Glutamatergic neuron (in vitro differentiated cells): ENCODE measurements at places on chromosomes 2 and 18. TPM values are rescaled to one million over a fixed set of nuclear protein-coding genes. Genes with fewer than 3 reads are reported as not detected.
A peak's percentile ranks its signal among the peaks of the same experiment; 100 is the strongest.

GRCh38 chr2:233353769-233354499, at the start of gene DGKD:
Gene DGKD (plus strand): TSS chr2:233354494. CDS start chr2:233354519, 25 bp downstream.
- DNase-seq: peak; percentile 74

The CCDC150 gene
- 25.6 TPM for total RNA-seq

The ING5 gene
- 38.3 TPM for total RNA-seq

DNA sequence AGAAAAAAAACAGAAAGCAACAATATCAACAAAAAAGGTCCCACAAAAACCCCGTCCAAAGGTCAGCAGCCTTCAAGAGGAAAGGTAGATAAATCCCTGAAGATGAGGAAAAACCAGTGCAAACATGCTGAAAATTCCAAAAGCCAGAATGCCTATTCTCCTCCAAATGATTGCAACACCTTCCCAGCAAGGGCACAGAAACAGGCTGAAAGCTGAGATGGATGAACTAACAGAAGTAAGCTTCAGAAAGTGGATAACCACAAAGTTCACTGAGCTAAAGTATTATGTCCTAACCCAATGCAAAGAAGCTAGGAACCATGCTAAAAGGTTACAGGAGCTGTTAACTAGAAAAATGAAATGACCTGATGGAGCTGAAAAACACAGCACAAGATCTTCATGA, 226.4 kb upstream of the DSEL start:
- DNase-seq: no peak

DNA sequence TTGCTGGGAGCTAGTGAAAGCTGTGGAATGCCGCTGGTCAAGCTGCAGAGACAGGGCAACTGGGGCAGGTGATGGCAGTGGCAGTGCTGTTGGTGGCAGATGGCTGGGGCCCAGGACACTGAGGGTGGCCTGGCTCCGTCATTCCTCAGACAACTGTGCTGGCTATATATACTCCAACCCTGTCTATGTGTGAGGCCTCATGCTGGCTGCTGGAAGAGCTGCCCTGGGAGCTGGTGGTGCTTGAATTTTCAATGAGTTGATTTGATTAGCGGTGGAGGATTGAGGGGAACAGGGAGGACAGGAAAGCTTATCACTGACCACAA, 66.5 kb upstream of the TMEM200C start:
- no peak for DNase-seq

GRCh38 chr2:236501026-236501425, 68.6 kb upstream of the ACKR3 start:
- DNase-seq: no peak

- no peak for DNase-seq
These were observed 52.6 kb downstream of the SH3BP4 start for GRCh38 chr2:235004329-235004903.

The RESP18 gene
- total RNA-seq: not detected

DNA sequence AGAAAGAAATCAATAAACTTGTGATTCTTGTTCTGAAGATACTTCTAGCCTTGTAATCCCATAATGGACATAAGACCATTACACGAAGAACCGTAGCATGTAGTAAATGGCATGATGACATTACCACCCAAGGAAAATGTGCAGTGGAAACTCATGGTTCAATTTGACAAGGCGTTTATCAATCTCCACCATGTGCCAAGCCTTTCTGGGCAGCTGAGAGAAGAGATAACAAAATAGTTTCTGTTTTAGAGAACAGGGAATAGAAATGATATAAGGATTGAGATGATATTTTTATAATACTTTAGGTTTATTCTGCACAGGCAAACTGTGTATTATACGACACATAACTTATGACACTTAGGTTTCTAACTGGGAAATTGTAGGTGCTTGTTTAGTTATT, 19.2 kb downstream of the ABI2 start:
- no peak for DNase-seq

DNA sequence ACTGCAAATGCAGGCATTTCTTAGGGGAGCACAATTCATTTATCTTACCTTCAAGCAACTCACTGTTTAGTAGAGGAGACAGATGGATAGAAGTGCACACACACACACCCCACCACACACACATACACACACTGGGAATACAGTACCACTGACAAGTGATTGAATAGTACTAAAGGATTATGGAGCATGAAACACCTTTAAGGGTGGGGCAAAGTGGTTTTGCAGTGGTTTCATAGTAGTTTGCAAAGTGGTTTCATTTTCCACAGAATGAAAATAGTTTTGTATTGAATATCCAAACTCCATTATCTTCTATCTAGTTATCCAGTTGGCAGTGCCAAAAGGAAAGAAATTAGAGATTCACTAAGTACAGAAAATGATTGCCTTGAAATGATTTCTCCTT, 18.9 kb downstream of the KIF5C start:
- DNase-seq: no peak

GRCh38 chr2:62663920-62664795, 41.4 kb upstream of the EHBP1 start:
- DNase-seq: no peak

DNA sequence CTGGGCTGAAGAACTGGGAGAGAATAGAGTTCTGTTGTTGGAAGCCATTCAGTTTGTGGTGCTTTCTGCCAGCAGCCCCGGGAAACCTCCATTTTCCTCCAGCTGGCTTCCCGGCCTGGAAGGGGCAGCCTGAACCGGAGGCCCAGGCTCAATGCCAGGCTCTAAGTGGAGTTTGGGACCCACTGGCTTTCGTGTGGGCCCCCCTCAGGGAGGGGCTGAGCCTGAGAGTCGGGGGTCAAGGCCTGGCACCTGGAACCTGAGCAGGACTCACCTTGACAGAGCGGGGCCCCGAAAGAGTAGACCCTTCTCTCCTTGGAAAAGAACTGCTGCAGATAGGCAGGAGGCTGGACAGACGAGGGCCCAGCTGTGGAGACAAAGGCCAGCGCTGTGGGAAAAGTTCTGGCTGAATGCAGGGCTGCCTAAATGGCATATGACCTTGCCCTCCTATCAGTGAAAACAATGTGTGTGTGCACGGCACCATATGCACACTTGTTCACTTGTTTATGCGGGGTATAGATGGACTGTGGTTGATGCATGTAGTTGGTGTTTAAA, 34.8 kb upstream of the ASB18 start:
- no peak for DNase-seq

- DNase-seq: no peak
These were observed 255.5 kb downstream of the RIT2 start for GRCh38 chr18:42860011-42860410.

- DNase-seq: no peak
These were observed 359.6 kb downstream of the NRXN1 start for GRCh38 chr2:50672282-50672681.

DNA sequence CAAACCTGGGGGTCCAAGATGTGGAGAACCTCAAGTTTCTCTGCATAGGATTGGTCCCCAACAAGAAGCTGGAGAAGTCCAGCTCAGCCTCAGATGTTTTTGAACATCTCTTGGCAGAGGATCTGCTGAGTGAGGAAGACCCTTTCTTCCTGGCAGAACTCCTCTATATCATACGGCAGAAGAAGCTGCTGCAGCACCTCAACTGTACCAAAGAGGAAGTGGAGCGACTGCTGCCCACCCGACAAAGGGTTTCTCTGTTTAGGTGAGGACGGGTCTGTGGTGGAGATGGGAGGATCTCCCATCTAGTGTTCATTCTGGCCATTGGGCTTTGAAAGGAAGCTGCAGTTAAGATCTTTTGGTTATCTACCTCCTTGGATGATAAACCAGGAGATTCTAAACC, 2.9 kb downstream of the CASP10 start:
- no peak for DNase-seq

DNA sequence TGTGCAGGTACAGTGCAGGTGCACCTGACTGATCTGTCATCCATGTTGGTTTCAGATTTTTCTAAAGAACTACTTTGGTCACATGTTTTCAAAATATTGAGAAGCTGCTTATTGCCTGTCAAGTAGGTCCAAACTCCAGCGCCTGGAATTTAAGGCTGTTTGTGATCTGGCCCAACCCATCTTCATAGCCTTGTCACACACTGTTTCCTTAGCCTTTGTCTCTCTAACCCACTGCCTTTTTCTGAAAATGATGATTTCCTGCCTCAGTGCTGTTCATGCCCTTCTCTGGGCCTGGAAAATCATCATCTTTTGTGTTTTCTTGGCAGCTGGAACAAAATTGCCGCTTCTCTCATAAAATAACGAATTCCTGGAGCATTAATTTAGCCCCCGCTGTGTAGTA, 7.2 kb downstream of the LIMS1 start:
- no peak for DNase-seq

DNA sequence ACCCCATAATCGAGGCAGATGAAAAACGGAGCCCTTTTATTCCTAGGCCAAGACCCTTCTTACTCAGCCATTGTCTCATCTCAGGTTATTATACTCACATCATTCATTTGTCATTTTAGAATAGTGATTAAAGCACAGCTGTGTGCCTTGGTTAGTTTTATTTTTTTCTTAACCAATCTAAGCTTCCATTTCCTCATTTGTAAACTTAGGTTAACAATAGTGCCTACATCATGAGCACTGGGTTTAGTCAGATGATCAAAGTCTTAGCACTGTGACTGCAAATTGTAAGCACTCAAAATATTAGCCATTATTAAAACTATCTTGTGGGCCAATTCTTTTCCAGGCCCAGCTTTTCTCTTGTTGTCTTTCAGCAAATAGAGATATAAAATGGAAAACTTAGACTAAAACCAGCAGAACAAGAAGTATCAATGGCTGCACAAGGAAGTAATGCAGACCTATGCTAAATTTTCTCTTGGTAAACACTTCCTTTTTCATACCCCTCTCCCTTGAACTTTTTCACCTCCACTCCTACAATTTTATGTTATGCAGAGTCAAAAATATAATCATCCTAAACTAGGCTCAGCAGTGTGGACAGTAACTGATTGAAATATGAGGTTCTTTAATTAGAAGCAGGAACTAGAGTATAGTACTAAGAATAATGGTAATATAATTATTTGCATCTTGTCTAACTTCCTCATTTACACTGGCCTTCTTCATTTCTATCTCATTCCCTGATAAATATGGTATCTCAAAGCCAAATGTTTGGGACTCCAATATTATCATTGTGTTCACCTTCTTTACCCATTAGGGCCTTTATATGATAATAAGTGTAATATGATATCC, 21.5 kb upstream of the GALNT3 start:
- no peak for DNase-seq

GRCh38 chr2:126792993-126793392, 105.7 kb upstream of the TEX51 start:
- no peak for DNase-seq
